ENCODE measurements at places on chromosomes 12 and 14.

DNA sequence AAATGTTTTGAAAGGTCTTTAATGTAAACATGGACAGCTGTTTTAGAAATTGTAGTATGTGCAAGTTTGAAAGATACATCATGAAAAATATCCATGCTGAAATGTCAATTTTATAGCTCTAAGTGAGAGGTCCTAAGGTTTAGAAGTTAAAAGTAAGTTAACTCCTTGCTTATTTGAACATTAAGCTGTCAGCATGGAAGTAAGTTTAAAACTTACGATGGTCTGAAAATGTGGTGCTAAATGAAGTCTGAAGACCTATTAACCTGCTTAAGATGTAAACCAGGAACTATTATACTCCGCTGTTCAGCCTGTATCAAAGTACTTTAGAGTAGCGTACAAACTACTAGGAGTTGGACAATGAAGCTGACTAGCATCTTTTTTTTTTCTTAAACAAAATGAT lies 1082.4 kb downstream of the TMTC2 start:
- DNase-seq, result no peak

- no peak for DNase-seq
These were observed 36.1 kb downstream of the ASCL1 start for GRCh38 chr12:102993537-102993936.

GRCh38 chr12:113463746-113464451 lies 7.8 kb downstream of the LHX5 start:
- DNase-seq, result no peak

- no peak for DNase-seq
These were observed 28.8 kb downstream of the SERPINA3 start for GRCh38 chr14:94640721-94641631.

DNA sequence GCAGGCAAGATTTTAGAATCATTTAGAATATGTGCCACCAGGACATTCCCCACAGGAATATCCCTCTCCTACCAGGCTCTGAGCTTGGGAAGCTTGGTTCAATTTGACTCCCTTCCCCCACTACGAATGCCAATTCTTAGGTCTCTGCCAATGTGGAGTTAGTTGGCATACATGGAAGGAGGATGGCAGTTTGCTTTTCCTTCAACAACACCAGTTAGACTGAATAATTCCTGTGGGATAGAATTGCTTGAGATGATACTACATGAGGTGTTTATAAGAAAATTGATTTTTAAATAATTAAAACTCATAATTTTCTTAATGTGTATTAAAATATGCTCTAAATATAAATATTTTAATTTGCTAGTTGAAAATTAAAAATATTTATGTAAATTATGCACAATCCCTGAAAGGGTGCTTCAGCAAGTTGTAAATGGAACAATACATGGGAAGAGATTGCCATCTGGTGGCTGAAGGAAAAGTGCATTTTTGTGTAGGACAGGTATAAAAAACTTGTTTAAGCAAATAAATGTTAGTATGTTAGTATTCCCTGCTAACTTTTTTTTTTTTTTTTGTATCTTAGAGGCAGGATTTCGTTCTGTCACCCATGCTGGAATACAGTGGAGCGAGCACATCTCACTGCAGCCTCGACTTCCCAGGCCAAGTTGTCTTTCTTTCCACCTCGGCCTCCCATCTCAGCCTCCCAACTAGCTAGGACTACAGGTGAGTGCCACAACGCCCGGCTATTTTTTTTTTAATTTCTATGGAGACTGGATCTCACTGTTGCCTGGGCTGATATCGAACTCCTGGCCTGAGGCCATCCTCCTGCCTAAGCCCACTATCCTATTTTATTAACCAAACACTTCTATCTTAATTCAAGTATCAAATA lies 25.8 kb upstream of the STRAP start:
- DNase-seq, result peak; percentile 50

GRCh38 chr12:120328228-120328627 lies 649 bp upstream of the PLA2G1B start:
- no peak for DNase-seq

GRCh38 chr14:75609116-75609515 lies 30.7 kb downstream of the FLVCR2 start:
- no peak for DNase-seq

DNA sequence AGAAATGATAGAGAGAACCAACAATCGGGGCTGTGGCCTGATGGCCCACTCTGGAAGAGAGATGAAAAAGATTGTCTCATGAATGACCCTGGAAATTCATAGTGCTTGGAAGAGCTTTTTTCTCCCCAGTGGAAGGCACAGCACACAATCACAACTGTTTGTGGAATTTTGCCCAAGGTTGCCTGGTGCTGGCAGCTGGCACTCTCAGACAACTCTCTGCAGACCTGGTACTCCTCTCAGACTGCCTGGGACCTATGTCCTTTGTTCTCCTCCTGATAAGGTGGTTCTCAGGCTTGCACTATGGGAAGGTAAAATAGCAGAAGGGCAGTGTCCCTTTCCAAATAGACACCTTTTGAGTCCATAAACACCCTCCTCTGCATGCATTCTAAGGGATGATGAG lies 144.1 kb upstream of the SEL1L start:
- no peak for DNase-seq

- peak; percentile 7 for DNase-seq
These were observed 330.6 kb upstream of the FBXO33 start for GRCh38 chr14:39762576-39763401.

- peak; percentile 54 for DNase-seq
These were observed 4.2 kb downstream of the RDH5 start for GRCh38 chr12:55724226-55724939.

- DNase-seq, result no peak
These were observed 389 bp downstream of the OR4K13 start for GRCh38 chr14:20035449-20035848.

- no peak for DNase-seq
These were observed 18.2 kb downstream of the GLT1D1 start for GRCh38 chr12:128871516-128871892.
